ENCODE measurements at places on chromosomes 11 and 22.

GRCh38 chr11:116057000-116057399 is 552.8 kb upstream of the CADM1 start:
- DNase-seq, result no peak

- DNase-seq, result no peak
Measured at GRCh38 chr11:22491555-22492225, 133.9 kb downstream of the FANCF start.

- DNase-seq, result no peak
Measured at GRCh38 chr11:45936511-45937054, 14.1 kb downstream of the LARGE2 start.

- DNase-seq, result no peak
Measured at GRCh38 chr11:35658020-35658948, 4.3 kb upstream of the TRIM44 start.

GRCh38 chr11:110199184-110199981 is 97.0 kb downstream of the RDX start:
- DNase-seq, result no peak

- peak; percentile 17 for DNase-seq
Measured at GRCh38 chr11:2166091-2166851, 5.3 kb upstream of the INS start.

- DNase-seq, result no peak
Measured at GRCh38 chr11:112760396-112761059, 200.7 kb upstream of the NCAM1 start.

- DNase-seq, result no peak
Measured at GRCh38 chr22:43292630-43293018, 50.5 kb downstream of the SCUBE1 start.

GRCh38 chr11:60376601-60377000 is 1.7 kb upstream of the MS4A7 start:
- no peak for DNase-seq

- no peak for DNase-seq
Measured at GRCh38 chr11:111019871-111020670, 225.5 kb upstream of the POU2AF2 start.

DNA sequence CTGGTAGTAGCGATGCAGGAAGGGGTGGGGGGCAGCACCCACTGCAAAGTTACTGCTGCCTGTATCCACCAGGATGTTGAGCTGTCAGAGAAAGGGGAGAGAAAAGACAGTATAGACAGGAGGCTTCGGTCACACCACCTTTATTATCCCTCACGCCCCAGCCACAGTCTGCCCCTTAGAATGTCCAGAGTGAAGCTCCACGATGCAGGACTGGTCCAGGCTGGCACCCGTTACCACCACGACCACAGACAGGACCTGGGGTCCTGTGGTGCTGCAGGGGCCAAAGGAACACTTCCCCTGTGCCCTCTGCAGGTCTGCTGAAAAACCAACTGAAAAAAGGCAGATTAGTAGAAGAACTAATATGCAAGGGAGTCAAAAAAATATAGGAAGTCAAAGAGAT is 5.7 kb downstream of the BACE1-AS start:
- no peak for DNase-seq

- no peak for DNase-seq
Measured at GRCh38 chr11:61102667-61103571, 630 bp downstream of the CD5 start.

- no peak for DNase-seq
Measured at GRCh38 chr11:132937016-132937415, 595.3 kb downstream of the OPCML start.

GRCh38 chr11:2096011-2096918 is 42.9 kb downstream of the IGF2 start:
- no peak for DNase-seq

DNA sequence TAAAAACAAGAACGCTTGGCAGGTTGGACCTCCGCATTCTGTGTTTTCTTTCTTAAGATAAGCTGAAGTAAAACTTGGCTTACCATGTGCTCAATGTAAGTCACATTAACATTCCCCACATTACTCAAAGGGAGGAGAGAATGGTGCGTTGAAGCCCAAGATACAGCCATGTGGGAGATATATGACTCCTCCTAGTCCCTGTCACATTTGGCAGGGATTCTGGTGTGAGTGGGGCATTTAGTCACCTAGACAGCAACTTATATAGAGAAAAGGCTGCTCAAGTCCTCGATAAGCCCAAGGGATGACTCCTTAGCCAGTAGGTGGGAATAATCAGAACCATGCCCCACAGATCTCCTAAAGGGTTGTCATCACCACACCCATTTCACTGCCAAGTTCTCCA is 4.6 kb downstream of the PRSS23 start:
- DNase-seq, result no peak

DNA sequence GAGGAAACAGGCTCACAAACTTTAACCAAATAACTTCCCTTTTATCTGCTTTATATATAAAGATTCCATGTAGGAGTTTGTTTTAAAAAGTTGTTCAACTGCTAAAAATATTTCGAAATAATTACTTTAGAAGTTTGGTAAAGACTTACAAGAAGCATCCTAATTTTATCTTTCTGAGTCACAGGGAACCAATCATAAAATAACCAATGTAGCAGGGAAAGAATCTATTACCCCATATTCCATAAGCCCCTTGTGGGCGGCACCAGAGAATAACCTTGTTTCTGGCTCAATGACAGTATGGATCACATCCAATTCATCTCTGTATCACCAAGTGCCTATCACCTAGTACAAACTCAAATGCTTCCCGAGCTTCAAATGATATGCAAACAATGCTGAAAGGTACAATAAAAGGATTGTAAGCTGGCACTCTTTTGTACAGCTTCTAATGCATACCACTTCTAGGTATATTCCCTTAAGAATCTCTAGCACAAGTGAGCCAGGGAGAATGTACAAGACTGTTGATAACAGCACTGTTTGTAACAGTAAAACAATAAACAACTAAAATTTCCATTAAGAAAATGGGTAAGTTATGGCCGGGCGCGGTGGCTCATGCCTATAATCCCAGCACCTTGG is 158.4 kb downstream of the ATG16L2 start:
- no peak for DNase-seq

- DNase-seq, result no peak
Measured at GRCh38 chr11:67615728-67616430, 9.1 kb downstream of the NDUFV1 start.

GRCh38 chr11:40323241-40323640 is 1136.2 kb downstream of the LRRC4C start:
- no peak for DNase-seq

GRCh38 chr11:12975195-12975594 is 33.9 kb upstream of the RASSF10 start:
- DNase-seq, result no peak

- DNase-seq, result no peak
Measured at GRCh38 chr11:62433904-62434276, 15.1 kb downstream of the SCGB1A1 start.

GRCh38 chr11:85835263-85835662 is 19.9 kb upstream of the CCDC83 start:
- no peak for DNase-seq

GRCh38 chr22:17198170-17199002 is 20.8 kb downstream of the ADA2 start:
- DNase-seq, result no peak

DNA sequence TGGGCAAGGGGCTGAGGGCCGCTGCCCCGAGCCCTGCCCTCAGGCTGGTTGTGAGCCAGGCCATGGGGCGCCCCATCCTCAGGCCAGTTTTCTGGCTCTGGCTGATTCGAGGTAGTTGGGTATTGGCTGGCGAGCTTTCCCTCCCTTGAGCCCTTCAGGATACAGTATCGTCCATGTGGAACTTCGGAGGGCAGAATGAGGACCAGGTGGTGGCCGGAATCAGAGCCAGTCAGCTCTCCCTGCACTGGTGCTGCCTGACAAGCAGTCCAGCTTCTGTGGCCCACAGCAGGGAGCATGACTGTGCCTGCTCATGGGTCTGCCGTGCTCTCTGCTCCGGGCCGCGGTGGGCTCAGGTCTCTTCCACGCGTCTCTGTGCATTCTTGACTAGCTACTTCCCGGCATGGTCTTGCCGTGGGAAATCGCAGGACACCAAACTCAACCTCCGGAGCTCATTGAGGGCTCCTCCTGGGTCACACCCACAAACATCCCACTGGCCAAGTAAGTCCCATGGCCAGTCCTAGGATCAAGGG is 1289.3 kb downstream of the BRD1 start:
- no peak for DNase-seq

DNA sequence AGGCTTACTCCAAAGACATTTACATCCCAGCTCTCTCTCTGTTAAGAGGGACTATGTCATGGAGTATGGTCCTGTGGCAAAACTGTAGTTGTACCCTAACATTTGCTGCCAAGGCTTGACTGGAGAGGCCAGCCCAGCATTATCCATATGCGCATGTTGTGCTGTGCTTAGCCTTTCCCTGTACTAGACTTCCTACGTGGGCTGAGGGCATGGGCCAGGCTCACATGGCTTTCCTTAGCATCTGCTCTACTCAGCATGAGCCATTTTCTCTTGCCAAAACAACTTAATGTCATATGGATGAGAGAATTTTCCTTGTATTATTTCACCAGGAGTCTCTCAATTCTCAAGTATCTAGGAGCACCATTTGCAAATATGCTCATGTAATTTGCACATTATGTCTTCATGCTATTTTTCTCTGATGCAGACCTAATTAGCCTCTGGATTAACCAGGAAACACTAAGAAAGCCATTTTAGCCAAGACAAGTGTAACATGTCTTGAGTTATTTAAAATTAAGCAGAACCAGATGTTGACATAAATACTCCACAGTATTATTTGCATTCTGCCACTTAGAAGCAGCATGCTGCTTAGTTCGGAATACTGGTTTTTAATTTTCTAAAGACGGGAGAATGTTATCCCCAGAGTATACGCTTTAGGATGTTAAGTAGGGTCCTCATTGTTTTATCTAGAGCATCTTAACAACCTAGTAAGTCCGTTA is 71.7 kb upstream of the FAR1 start:
- DNase-seq, result no peak

DNA sequence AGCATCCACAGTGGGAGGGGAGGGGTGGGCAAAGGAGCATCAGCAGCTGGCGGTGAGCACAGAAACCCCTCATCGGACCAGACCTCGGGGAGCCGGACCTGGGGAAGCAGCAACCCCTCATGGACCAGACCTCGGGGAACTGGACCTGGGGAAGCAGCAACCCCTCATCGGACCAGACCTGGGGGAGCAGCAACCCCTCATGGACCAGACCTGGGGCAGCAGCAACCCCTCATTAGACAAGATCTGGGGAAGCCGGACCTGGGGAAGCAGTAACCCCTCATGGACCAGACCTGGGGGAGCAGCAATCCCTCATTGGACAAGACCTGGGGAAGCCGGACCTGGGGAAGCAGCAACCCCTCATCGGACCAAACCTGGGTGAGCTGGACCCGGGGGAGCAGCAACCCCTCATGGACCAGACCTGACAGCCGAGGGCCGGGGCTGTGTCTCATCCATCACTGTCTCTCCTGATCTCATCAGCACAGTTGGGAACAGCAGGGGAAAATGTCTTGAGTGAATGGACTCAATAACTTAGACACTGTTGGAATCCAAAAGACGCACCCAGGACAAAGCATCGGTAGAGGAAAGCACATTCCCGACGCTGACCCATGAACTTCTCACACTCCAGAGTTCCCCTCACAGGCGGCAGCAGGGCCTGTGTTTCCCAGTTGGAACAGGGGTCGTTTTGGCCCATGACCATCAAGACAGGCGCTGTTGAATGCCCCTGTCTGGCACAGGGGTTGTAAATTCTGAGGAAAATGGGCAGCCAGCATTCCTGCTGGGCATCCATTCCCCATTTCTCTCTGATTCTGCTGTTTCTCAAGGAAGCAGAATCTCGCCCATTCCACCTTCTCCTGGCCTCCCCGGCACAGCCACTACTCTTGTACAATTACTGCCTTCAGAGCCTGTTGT is 1494.6 kb downstream of the TBC1D22A start:
- no peak for DNase-seq

DNA sequence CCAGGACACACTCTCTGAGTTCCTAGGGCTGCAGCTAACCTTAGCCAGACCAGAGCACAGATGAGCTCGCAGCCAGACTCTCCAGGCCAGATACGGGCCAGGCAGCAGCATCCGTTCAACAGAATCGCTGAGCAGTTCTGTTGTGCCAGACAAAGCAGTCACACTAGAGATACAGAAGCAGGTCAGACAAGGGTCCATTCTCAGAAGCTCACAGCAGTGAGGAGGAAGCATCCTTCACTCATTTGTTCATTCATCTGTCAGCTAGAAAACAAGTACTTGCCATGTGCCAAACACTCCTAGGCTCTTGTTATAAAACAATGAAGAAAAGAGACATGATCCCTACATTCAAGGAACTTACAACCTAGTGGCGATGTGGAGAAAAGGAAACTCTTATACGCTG is 2.6 kb downstream of the LMO2 start:
- no peak for DNase-seq

GRCh38 chr11:14248580-14248981 is 110.4 kb downstream of the RRAS2 start:
- DNase-seq, result no peak

DNA sequence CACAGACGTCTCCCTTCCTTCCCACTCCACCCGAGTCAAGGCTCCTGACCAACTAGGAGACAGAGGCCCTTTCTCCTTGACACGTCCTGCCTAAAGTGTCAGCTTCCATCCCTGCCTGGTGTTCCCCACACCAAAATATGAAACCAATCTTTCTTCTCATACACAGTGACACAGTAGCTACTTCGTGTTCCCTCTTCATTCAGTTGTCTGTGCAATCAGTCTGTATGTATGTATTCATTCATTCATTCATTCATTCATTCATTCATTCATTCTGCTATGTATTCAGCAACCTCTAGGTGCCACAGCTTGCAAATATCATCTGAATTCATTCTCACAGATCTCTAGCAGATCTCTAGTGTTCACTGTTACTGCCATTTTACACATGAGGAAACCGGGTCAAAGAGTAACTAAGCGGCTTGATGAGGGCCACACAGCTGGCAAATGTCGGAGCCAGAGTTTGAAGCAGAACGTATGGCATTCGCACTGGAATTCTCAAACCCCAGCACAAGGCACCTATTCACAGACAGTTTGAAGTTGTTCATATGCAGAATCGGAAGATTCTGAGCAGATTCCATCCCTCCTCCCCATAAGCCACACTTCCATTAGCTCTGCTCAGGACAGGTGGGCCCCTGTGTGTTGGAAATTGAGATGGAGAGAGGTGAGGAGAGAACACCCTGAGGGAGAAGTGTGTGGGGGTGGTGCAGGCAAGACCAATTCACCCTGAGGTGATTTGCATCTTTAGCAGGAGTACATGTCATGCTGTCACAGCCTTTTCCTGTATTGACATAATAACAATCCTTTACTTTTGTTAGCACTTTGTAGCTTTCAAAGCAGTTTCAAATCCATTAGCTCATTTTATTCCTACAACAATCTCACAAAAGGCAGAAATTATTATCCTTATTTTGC is 275.7 kb downstream of the ST3GAL4 start:
- no peak for DNase-seq

DNA sequence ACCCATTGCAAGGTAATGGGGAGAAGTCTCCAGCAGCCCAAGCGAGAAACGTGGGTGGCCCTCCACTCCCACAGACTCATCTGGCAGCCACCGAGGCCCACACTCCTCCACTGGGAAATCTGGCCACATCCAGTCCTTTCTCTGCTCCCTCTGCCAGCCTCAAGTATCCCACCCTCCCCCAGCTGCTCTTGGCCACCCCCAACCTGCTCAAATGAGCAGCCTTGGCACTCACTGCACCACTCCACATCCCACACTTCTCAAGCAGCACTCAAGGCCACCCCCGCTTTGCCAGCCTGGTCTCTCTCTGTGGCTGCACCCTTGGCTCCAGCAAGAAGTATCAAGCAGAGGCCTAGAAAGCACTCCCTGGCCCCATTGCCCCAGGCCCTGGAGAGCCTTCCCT is 28.2 kb downstream of the SLC22A12 start:
- DNase-seq, result no peak

GRCh38 chr11:126951465-126951864 is 49.1 kb downstream of the KIRREL3 start:
- no peak for DNase-seq

GRCh38 chr11:96706761-96707160 is 316.9 kb downstream of the JRKL start:
- no peak for DNase-seq
